ENCODE measurements at places on chromosomes 3 and 15.

DNA sequence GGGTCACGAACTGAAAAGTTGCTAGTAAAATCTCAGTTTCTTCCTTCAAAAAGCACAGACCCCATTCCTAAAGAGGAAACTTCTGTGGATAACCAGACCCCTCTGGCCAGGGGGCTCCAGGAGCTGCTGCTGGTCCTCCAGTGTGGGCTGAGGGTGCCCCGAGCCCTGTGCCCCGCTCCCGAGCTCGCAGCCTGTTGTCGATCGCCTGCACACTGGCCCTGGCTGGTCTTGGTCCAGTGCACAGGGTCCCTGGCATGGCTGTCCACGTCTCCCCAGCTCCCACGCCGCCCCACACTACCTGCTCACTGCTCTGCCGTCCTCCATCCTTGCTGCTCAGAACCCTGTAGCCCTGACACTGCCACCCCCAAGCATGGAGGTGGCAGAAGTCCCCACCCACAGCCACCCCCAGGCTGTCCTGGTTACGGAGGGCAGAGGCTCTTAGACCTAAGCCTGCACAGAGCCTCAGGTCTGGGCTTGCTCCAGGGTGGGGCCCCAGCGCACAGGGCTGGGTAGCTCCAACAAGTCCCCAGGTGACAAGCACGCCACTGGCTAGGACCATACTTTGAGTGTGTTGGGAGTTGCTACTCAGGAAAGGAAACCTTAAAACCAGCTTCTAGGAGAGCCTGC is 87.0 kb downstream of the PLXNA1 start:
- no peak for DNase-seq

DNA sequence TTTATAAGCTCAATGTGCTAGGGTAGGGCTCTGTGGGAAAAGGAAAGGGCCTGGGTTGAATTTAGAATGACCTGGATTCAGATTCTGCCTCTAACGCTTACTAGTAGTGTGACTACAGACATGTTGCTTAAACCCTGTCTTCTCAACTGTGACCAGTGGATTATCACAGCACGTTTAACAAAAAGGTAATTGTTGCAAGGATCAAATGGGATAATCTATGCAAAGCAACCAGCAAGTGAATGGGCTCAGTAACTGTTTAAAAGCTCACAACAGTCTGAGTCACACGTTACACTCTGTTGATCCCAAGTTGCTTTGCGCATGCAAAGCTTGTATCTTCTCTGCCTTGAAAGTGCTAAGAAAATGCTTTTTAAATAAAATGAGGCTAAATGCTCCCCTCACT is 236.5 kb downstream of the IL20RB start:
- DNase-seq = no peak

- peak; percentile 89 for DNase-seq
These were observed 16.8 kb upstream of the FMN1 start for GRCh38 chr15:33211176-33211808.

GRCh38 chr3:128814519-128815317 is 64.7 kb upstream of the ACAD9 start:
- DNase-seq = no peak

DNA sequence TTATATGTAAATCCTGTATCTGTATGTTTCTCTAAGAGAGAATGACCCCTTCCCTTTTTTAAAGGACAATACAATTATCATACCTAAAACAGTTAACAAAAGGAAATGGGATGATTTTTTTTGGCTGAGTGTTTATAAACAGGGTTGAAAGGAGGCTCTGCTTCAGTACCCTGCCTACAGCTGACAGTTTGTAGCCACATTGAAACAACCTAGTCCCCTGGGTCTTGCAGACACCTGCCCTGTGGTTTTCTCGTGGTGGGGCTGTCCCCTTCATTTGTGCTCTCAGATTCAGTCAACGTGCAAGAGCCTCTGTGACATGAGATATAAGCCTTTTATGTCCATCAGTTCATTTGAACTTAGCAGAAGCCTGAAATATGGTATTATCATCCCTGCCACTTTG is 2.3 kb upstream of the HMCES start:
- DNase-seq = no peak

DNA sequence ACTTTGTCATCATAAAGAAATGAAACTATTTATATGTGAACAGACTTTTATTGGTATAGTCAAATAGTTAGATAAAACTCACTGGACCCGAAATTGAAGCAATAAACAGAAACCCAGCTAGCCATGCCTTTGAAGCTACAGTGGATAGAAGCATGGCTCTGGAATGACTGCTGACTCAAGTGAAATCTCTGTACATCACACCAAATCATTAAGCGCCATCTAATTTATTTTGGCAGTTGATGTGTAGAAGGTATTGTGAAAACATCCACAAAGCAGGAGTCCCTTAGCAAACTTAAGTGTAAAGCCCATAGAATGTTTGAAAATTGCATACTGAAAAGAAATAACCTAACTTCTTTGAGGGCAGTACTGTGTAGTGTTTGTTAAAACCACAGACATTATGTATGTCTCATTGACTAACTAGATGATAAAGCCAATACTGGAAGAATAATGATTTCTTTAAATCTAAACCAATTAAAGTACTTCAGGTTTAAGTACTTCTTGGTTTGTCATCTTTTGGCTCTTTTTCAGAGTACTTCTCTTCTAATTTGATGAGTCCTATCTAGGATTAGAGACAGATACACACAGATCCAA is 42.8 kb upstream of the FBXL22 start:
- DNase-seq = no peak

GRCh38 chr3:129278439-129278965 is at the start of gene HMCES:
Gene HMCES (plus strand): TSS chr3:129278870. CDS start chr3:129279733, 863 bp downstream.
- DNase-seq = peak; percentile 38

DNA sequence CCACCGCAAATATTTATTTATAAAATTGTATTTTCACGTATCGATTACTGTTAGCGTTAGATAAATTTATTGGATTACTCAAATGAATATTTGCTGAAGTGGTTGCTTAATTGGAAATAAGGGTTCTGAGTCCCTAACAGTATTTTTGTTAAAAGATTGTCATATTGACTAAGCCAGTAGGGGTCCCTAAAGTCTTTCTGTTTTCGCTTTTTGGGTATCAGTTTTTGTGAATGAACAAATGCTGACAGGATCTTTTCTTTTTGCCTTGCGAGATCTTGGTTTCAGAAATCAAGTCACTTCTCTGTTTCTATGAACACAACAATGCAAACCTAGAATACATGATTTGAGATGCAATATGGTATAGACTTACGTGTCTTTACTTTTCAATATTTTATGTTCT is 7.1 kb downstream of the RAD51 start:
- no peak for DNase-seq

- no peak for DNase-seq
These were observed 66.0 kb downstream of the GOLIM4 start for GRCh38 chr3:168029705-168030104.

DNA sequence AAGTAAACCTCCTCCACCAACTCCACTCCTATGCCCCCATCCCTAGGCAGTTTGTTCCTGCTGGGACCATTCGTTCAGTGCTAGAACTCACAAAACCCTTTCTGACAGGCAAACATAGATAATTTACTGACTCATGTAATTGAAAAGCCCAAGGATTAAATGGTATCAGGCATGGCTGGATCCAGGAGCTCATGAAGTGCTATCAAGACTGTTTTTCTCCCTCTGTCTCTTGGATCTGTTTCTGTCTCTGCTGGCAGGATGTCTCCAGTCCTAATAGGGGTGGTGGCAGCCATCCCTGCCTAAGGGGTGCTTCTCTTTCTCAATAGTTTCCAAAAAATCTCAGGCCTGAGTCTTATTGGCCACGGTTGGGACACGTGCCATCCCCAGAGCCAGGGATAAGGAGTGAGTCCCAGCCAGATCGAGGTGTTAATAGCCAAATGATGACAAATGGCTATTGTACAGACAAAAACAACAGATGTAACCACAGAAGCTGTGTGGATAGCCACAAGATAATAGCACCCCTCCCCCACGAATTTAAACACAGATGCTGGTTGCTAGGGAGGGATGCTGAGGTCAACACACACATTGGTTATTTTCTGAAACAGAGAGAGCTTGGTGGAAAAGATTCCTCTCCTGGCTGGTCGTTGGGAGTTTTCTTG is 168.6 kb downstream of the SHQ1 start:
- no peak for DNase-seq

- no peak for DNase-seq
These were observed 210.1 kb upstream of the SATB1 start for GRCh38 chr3:18635215-18635614.

DNA sequence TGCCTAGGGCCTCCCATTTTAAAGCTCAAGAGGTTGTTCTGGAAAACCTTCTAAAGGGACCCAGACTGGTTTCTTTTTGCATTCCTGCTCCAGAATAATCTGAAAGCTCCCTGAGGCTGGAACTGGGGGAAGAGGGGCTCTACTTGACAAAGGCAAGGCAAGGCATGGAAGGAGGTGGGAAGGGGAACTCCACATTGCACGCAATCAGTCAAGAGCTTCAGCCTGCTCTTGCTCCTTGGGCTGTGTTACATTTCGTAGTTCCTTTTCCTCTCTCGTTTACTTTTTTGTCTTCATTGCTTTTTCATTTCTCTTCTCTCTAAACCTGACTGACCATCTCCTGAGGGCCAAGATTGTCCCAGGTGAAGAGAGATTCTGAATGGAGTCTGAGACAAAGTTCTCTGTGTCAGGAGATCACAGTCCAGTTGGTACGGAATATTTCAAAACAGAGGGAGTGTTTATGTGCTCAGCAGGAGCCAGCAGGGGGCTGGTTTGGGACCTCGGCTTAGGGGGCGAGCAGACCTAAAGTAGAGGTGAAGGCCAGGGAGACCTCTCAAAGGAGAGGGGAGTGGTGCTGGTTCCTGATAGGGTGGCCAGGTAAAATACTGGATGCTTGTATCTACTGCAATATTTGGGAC is 6.0 kb upstream of the KCTD6 start:
- DNase-seq = no peak

- DNase-seq = peak; percentile 15
These were observed 54.5 kb upstream of the XRN1 start for GRCh38 chr3:142502187-142502985.

DNA sequence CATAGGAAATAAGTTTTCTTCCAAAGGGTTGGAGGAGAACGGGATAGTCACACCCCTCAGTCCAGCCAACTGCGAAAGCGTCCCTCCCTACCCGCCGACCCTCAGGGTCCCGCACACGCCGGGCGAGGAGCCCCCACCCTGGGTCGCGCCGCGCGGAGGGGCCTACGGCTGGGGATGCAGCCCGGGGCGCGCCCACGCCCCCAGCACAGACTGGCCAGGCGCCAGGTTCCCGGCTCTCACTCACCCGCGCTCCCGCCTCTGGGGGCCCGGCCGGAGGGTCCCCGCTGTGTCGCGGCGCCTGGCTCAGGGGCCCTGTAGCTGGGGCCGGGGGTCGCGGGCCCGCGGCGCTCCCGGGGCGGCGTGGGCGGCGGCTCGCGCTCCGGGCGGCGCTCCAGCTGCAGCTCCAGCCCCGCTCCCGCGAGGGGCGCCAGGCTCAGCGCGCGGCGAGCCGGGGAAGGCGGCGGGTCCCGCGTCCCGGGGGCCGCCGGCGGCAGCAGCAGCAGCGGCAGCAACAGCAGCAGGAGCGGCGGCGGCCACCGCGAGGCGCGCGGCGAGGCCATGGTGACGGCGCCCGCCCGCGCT is 375 bp downstream of the HEG1 start:
- DNase-seq = no peak

GRCh38 chr15:76866716-76867321 is 38.3 kb downstream of the SCAPER start:
- DNase-seq = peak; percentile 20

DNA sequence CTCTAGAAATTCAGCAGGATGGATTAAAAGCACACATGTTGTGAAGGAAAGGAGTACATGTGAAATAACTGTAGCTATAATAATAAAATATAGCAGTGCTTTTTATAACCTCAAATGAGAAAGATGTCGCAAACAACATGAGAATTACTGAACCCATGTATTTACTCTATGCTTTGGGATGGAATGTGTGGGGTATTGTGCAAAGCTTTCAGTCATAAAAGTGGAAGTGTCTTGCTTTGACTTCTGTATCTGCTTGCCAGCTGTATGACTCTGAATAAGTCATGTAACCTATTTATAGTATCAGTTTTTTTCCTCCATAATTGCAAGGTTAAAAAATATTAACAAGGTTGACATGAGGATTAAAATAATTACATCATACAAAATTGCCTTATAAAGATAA is 519.3 kb upstream of the CADM2 start:
- DNase-seq = no peak

DNA sequence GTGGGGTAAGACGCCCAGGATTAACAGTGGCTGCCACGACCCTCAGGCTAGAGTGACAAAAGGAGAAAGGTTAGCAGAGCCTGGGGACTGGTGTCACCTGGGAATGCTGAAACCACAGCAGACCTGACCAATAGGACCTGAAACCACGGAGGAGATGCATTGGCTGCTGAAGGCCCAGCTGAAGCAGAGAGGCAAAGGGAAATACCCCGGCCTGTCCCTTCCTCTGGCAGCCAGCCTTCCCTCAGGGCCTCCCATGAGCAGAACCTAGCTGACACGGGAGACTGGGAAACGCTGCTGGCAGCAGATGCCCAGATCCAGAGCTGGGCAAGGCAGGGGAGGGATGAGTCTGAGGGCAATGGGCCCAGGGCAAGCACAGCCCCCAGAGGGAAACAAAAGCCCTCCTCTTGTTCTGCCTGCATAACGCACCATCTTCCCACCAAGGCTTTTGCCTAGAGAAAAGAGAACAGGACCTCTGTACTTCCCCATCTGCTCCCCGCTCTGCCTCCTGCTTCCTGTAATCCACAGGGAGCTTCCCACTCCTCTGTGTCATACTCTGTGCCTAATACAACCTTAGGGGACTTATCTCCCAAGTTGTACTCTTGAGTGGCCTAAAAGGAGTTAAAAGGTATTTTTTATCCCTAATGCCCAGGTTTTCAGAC is 216.2 kb downstream of the ABHD5 start:
- DNase-seq = no peak

- peak; percentile 85 for DNase-seq
These were observed 75.1 kb downstream of the NR1D2 start for GRCh38 chr3:24020036-24020691.

DNA sequence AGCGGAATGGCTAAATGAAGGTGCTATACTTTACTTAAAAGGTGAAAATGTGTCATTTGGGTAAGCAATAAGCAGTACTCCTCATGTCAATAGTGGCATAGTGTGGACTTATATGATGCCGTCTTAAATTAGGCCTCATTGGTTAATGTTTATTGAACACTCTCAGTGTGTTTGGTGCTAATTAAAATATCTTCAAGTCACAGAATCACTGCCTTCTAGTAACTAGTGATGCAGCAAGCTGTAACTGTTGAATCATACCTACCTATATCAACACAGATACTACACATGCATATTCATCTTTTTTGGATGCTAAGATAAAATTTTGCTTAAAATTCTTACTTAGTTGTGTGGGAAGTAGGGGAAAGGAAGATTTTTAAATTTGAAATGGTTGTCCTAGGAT is 30.7 kb downstream of the ARHGAP31 start:
- DNase-seq = no peak
